ENCODE measurements at places on chromosomes 2 and 18.

DNA sequence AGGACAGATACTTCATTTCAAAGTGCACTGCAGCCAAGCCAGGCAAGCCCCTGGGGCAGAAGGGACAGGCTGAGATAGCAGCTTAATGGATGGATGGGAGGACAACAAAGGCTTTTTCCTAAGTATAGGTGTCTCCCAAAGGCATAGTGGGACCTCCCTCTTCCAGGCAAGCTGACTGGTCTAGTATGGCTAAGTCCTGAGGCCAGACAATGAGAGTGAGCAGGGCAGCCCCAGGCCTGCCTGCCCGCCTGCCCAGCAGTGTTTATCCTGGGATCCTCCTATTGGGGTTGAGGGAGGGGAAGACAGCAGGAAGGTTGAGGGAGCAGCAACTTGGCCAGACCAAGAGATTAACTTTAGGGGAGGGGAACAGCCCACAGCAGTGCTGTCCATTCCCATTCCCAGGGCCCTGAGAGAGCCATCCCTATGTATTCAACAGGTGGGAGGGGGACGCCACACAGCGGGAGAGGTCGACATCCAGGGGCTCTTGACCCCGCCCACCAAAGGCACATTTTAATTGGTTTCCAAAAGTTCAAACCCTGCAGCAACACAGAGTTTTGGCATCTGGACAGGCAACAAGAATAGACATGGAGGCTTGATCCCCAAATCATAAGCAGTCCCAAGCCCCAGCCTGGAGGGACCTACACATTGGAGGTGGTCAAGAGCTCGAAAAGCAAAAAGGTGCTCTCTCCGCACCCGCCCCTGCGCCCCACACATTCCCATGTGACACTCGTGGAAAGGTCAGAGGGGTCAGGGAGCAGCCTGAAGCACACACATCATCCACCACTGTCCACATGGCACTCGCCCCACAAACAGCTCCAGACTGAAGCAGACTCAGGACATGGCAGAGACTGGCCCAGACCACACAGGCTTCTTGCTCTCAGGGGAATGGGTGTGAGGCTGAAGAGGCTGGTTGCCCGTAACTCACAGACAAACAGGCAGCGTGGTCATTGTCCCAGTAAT lies 2.9 kb upstream of the SFXN5 start:
- no peak for DNase-seq

DNA sequence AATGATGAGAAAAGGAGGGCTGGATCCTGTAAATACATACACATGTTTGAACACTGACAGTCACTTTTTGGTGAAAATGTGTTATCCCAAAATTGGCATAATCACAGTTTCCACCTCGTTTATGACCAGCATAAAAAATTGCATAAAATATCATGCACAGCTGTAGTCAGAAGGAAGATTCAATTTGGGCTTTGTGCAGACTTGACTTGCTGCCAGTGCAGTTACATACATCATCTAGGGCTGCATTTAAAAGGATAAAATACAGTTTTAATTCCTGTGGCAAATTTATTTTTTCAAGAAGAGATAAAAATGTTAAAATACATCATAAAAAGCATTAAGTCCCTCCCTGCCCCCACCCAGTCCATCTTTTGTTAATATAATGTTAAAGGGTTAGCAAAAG lies 103.8 kb downstream of the VWC2L start:
- no peak for DNase-seq

DNA sequence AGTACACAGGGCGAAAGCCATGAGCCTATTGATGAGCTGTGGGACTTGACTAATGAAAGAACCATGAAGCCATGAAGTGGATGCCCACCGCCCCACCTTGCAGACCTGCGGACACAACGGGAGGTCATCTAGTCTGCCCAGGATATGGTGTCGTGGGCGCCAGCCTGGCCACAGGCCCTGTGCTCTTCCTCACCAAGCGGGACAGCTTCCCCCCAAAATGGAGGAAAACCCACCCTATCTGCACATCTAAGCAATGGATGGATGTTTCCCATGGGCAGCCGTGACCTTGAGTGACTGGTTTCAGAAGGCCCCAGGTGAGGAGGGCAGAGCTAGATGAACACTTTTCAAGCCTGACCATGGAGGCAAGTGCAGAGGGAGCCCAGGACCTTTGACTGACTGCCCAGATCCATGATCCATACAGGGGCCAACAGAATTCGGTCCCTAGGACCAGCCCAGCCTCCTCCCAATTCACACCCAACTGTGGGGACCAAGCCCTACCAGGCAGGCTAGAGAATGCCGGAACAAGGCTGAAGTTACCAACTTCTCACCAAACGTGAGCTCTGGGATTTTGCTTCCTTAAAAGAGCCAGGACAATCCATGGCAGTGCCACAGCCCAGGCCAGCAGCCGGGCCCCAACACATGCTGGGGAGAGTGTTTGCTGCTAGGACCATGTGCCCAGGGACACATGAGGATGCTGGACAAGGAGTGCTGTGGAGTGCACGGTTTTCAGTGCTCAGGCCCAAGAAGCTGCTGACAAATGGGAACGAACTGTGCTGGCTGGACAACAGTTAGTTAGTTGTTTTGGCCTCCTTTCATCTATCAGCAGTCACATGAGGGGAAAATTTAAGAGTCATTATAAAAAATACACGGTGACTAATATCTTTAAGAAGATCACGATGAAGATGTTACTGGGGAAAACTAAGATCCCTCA lies 249.4 kb downstream of the HDAC4 start:
- no peak for DNase-seq

- no peak for DNase-seq
Measured at GRCh38 chr2:236376566-236377244, 112.5 kb upstream of the ASB18 start.

GRCh38 chr2:189522435-189523151 lies 58.0 kb downstream of the SLC40A1 start:
- DNase-seq, result peak; percentile 71

DNA sequence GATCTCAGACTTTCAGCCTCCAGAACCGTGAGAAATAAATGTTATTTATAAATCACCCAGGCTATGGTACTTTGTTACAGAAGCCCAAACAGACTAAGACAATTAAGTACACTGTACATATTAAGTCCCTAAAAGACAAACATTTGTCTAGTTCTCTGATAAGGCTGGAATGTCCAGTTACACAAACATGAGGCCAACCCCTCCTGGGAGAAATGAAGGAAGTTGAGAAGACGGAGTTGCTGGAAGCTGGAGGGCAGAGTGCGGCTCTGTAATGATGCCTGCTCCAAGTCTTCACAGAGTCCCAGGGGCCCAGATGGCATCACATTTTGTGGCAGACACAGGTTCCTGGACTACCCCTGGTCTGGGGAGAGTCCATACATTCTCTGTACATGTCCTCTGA lies 79.2 kb upstream of the ST8SIA3 start:
- DNase-seq, result no peak

- DNase-seq, result no peak
Measured at GRCh38 chr18:59907660-59908059, 7.9 kb downstream of the PMAIP1 start.

GRCh38 chr2:111626037-111626864 lies 257.7 kb downstream of the ANAPC1 start:
- DNase-seq, result no peak

- no peak for DNase-seq
Measured at GRCh38 chr2:212904646-212905045, 246.8 kb downstream of the IKZF2 start.

DNA sequence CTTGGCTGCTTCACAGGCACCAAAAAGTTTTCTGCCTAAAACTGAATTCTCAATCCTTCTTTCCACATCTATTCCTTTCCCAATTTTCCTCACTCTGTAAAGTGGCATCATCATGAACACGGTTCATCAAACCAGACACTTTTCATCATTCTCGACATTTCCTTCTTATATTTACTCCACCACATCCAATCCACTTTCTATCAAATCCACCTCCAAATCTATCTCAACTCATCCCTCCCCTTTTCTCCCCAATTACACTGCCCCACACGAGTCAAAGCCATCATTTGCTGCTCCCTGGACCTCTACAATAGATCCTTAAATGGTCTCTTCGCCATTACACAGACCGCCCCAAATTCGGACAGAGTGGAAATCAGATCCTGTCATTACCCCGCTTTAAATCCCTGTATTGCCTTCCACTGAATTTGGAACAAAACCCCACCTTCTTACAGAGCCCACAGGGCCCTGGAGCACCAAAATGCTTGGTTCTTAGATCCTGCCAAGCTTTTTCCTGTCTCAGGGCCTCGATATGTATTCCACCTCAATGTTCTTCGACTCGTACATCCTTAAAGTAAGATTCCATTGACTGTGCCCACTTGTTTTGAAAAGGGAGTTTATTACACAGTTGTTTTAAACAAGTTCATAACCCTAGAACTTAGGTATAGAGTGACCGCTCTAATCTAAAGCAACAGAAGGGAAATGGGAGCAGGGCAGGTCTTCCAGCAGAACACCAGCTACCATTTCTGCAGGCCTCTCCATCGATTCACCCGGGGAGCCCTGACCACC lies 856 bp downstream of the ACAA2 start:
- DNase-seq, result no peak

GRCh38 chr2:42493468-42494354 lies at the start of gene KCNG3:
Gene KCNG3 (minus strand): TSS chr2:42493982. CDS start chr2:42493501, 481 bp downstream.
- DNase-seq, result no peak

DNA sequence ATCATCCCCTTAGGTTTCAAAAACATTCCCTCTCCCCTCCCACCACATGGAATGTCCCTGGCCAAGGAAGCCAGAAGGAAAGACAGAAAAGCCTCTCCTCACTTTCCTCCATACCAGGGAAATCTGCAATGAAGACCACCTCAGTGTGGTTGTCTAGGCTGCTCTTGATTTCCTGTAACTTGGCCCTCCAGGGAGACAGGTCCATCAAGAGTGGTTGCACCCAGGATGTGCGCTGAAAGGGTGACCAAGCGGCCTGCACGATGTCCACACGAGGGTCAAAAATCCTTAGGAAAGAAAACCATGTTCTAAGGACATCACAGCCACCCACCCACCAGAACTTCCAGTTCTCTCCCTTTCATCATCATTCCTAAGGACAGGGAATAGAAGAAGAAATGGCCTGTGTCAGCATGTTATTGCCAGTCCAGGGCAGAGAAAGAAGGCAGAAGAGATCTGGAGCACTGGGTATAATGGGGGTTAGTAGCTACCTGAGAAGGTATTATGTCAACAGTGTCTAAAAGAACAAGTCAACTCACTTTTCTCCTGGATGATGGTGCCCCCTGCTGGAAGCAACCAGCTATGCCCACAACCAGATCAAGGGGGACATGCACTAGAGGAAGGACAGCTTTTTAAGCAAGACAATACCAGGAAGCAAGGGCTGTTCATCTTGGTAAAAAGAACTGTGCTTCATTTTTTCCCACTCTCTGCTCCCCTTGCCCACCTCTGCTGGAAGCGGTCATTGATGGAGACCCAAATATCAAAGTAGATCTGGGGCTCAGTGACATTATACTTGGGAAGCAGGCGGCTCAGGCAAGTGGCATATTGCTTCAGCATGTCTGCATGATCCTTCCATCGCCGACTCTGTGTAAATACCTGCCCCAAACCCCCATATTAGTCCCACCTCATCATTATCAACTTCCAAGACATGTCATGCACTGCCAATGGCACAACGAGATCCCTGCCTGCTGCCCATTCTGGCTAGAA lies 9.3 kb downstream of the GGCX start:
- DNase-seq, result no peak

DNA sequence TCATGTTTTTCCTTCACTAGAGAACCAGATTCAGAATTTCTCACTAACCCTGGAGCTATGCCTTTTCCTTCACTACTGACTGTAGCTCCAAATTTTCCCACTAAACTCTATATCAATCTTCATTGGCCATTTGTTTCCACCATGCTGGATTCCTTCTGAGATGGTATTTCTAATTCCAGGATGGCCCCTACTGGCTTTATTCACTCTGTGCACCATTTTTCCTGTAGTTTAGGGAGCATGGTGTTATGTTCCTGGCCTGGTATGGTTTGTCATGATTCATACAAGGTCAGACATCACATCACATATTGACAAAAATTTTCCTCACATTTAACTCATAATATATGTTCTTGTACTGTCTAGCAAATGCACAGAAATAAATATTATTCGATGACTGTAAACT lies 229.2 kb upstream of the TFPI start:
- DNase-seq, result no peak

DNA sequence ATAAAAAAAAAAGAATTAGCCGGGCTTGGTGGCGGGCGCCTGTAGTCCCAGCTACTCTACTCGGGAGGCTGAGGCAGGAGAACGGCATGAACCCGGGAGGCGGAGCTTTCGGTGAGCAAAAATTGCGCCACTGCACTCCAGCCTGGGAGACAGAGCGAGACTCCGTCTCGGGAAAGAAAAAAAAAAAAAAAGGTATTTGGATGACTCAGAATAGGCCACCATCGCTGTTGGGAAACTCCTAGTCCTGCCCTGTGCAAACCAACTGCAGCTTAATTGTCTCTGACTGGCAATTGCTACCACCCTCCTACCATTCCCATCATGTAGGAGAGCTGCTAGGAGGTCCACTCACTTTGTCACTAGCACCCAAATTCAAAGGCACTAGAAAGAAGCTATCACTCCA lies 43.5 kb downstream of the ATP8B1 start:
- no peak for DNase-seq

- no peak for DNase-seq
Measured at GRCh38 chr18:21071071-21071470, 40.5 kb downstream of the ROCK1 start.

DNA sequence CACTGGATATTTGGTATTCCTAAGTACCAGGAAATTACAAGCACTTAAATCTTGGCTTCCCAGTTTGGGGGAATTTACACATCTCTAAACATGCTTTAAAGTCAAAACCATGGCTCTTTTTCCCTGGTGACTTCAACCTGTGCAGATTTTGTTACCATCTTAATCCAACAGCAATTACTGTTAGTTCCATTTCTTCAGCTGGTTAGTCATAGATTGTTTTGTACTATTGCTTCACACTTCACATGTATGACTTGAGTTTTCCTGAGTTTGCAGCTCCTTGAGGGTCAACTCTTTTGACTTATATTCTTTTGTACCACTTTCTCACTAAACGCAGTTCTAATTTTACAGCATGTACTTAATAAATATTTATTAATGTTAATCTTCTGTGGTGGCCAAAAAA lies 203.4 kb upstream of the RND3 start:
- DNase-seq, result peak; percentile 40

DNA sequence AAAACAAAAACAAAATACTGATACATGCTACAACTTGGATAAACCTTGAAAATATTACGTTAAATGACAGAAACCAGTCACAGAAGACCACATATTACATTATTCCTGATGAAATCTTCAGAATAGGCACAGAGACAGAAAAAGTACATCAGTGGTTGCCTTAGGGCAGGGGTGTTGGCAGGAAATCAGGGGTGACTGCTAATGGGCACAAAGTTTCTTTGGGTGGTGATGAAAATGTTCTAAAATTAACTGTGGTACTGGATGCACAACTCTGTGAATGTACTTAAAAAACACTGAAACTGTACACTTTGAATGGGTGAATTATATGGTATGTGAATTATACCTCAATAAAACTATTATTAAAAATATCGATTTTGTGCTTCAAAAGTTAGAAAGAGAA lies 16.6 kb downstream of the NCKAP1 start:
- DNase-seq, result no peak

- no peak for DNase-seq
Measured at GRCh38 chr2:48551548-48551947, 21.6 kb downstream of the STON1 start.

DNA sequence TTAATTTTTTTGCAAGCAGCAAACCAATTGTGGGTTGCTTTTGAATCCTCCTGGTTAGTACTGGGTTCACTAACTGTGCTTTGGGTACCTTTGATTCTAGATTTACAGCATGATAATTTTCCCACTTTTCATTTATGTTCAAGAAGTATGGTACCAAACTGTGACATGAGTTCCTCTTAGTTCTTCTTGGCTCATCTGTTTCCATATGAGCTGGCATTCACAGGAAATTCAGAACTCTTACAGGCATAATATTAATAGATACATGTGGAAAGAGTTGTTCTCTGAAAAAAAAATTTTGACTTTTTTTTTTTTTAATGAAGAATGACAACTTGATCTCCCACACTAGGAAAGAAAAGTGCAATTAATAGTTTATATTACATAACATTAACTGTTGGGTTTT lies 59.4 kb downstream of the FMNL2 start:
- DNase-seq, result no peak
